ENCODE measurements at places on chromosomes 13 and 19.
A peak's percentile ranks its signal among the peaks of the same experiment; 100 is the strongest.

- DNase-seq: no peak
Observed at GRCh38 chr19:1828279-1829238, 16.5 kb upstream of the ATP8B3 start.

GRCh38 chr13:26895808-26896466 lies 135.4 kb upstream of the GPR12 start:
- DNase-seq: no peak

GRCh38 chr13:79338343-79338742 lies 67.7 kb downstream of the RBM26 start:
- no peak for DNase-seq

DNA sequence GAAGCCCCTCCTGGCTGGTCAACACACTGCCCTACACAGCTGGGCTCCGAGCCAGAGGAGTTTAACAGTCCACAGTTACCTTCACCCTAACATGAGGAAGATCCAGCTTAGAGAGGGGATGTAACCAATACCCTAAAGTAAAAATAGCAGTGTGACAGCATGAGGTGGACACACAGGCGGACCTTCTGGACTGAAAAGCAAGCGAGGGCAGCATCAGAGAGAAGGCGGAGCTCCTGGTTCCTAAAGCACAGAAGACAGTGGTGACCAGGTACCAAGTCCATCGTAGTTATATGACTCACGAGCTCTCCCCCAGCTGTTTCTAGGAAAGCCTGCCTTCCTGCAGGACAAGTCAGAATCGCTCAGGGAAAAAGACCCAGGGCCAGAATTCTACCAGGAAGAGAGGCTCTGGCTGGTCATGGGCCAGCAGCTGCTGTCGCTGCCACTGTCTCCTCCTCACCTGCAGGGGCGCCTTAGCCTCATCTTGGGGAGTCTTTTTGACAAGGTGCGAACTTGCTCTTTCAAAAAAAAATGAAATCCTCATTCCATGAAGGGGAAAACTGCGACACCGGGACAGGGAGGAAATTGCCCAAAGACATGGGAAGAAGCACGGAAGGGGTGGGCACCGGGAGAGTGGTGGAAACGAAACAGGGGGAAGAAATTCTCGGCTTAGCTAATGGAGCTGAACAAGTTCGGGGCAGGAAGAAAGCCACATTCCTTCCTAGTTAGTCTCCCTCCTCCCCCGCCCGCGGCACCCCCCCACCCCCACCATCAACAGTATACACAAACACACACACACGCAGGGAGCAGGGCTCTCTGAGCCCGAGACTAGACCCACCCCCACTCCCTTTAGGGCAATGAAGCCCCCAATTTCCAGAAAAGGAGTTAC lies 1.7 kb downstream of the ELL start:
- peak; percentile 67 for DNase-seq

- peak; percentile 48 for DNase-seq
Observed at GRCh38 chr13:105721016-105721415, 814.4 kb downstream of the EFNB2 start.

GRCh38 chr13:61252213-61252612 lies 163.4 kb downstream of the PCDH20 start:
- DNase-seq: no peak

- no peak for DNase-seq
Observed at GRCh38 chr13:26951581-26952177, 191.1 kb upstream of the GPR12 start.

GRCh38 chr13:98568918-98569317 lies 8.0 kb downstream of the STK24 start:
- DNase-seq: no peak

- no peak for DNase-seq
Observed at GRCh38 chr19:2250766-2251105, 1.6 kb downstream of the AMH start.

GRCh38 chr13:67713571-67713970 lies 483.4 kb upstream of the PCDH9 start:
- DNase-seq: no peak

DNA sequence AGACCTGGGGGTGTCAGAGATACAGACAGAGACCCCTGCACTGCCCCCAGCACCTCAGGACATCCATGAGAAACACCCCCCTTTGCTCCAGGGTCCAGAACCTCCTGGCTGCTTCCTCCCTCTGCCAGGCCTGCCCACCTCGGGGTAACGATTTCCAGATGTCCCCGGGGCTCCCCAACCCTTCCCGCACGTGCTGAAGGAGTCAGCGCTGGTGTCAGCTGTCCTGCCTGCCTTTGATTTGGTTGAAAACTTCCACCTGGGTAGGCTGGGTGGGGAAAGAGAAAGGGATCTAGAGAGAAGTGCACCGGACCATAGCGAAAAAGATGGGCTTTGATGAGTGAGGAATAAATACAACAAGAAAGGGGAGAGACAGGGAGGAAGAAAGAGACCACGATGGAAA lies 1.5 kb upstream of the CGB7 start:
- DNase-seq: no peak

- DNase-seq: no peak
Observed at GRCh38 chr13:41054919-41055619, 6.2 kb upstream of the WBP4 start.

DNA sequence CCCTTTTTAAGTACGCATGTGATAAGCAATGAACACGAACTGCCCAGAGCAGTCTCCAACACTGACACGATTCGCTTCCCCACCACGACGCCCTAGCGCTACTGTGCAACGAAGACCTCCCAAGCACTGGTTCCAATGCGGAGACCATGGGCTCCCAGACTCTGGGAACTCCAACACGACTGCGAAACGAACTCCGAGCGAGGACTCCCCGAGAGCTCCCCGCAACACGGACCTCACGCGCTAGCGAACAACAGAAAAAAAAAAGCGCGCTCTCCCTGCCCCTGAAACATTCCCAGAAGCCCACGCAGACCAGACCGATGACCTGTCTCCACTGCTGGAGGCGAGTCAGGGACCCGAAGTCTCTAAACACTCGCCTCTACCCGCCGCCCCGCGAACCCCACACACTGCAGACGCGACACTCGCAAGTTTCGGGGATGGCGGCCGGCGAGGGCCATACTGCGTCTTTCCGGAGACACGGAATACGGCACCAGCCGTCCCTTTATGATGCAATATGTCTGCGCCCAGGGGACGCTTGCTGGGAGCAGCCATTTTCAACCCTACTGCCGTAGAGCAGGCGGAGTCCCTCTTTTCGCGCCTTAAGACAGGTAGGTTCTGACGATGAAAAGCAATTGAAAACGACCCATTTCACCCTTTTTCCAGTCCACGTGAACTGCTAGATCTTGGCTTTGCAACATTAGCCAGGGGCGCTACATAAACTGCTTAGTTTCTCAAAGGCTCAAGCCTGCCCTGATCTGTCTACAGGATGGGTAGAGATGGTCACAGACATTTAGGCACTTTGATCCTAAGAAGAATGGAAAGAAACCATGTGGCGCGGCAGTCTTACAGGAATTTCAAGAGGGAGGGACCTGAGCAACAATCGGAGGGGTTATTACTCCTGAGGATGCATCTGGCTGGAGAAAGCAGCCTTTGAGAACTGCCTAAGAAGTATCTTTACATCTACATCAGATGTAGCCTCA lies at the start of gene ZNF577:
ZNF577 (minus strand) TSS at position 430 of the 977 bp plus-strand sequence. CDS start 7,569 bp downstream, outside the sequence.
- peak; percentile 93 for DNase-seq

DNA sequence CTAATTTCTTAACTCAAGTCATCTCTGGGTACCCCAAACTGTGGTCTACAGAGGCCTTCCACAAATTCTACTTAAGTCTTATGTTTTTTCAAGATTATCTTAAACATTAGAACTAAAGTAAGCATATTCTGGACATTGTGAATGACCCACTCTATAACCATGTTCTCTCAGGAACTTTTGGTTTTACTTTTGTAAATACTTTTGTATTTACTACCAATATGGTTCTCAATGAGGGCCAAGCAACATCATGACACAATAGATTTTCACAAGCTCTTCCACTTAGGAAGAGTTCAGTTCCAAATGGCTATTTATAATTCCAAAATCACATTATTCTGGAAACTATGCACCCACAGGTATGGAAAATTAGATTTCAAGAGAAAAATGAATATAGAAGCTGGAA lies 10.8 kb downstream of the DIAPH3 start:
- no peak for DNase-seq

GRCh38 chr13:96822895-96823294 lies 171.4 kb downstream of the OXGR1 start:
- no peak for DNase-seq

DNA sequence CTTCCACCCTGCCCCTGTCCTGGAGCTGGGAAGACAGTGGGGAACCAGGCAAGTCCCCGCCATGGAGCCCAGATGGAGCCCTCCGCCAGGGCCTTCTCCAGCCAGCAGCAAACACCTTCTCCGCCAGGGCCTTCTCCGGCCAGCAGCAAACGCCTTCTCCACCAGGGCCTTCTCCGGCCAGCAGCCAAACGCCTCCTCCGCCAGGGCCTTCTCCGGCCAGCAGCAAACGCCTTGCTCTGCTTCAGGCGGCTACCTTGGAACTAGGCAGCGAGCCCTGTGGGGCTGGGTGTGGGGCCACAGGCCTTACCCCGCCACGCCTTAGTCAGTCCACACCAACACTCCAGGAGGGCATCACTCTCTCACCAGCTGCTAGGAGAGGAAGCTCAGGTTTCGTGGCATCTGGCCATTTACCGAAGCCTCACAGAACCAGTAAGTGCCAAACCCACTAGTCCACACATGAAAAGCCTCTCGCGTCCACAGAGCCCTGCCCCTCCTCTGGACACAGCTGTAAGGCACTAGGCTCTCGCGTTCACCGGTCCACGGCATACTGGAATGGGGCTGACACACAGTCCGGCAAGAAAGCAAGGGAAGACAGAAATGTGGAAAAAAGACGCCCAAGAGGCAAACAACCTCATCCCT lies 41.0 kb downstream of the MLLT1 start:
- no peak for DNase-seq

DNA sequence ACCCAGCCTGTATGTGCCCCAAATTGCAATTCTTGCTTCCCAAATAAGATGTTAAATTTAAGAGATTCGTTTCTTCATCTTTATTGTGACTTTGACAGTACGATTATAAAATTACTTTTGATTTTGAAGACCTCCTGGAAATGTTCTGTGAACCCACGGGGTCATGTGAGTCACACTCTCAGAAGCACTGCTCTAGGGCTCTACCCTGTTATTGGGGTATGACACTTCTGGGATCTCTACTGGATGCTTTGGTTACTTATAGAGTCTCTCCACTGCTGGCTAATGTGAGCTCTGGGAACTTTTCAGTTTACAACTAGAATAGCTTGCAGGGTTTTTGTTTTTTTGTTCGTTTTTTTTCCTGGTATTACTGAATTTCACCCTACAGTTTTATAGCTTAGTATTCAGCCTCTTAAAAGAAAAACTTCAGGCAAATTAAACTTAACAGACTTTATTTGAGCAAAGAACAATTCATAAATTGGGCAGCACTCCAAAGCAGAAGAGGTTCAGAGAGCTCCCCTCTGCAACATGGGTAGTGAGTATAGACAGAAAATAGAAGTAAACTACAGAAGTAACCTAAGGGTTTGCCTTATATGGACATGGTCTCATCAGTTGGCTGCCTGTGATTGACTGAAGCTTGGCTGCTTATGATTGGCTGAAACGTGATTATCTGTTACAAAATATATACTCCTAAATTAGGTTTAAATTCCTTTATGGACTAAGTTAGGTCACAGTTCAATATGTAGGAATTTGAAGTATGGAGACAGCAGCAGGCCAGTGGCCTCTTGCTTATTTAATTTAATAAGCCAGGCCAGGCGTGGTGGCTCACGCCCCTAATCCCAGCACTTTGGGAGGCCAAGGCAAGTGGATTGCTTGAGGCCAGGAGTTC lies 28.5 kb upstream of the PSPC1 start:
- no peak for DNase-seq

- DNase-seq: no peak
Observed at GRCh38 chr19:10289167-10289835, 451 bp upstream of the ICAM5 start.

DNA sequence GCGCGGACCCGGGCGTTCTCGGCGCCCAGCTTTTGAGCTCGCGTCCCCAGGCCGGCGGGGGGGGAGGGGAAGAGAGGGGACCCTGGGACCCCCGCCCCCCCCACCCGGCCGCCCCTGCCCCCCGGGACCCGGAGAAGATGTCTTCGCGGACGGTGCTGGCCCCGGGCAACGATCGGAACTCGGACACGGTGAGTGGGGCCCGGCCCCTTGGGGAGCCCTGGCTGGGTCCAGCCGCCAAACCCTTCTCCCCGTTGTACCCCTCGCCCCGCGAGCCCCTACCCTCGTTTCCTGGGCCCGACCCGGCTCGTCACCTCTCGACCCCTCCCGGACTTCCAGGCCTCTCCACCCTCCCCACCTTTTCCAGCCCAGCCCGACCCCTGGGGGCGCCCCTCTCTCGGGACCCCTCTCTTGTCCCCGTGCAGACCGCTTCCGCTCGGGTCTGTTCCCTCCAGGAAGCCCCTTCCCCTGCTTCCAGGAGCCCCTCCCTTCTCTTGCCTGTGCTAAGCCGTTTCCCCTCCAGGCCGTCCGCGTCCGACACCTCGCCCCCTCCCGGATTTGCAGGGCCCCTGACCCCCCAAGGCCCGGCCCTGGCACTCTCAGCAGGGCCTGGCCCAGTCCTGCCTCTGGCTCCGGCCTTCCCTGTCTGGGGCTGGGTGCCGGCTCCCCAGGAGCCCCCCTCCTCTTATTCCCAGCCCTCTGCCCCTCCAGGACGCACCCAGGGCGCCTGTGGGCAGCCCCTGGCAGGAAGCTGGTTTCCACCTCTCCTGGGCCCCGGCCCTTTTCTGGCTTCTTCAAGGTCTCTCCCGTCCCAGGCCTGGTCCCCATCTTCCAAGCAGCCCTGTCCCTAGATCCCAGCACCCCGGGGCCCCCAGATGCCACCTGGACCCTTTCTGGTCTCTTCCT lies 632 bp downstream of the MARK4 start:
- no peak for DNase-seq

- DNase-seq: no peak
Observed at GRCh38 chr13:99293178-99293577, 14.0 kb downstream of the GPR183 start.

DNA sequence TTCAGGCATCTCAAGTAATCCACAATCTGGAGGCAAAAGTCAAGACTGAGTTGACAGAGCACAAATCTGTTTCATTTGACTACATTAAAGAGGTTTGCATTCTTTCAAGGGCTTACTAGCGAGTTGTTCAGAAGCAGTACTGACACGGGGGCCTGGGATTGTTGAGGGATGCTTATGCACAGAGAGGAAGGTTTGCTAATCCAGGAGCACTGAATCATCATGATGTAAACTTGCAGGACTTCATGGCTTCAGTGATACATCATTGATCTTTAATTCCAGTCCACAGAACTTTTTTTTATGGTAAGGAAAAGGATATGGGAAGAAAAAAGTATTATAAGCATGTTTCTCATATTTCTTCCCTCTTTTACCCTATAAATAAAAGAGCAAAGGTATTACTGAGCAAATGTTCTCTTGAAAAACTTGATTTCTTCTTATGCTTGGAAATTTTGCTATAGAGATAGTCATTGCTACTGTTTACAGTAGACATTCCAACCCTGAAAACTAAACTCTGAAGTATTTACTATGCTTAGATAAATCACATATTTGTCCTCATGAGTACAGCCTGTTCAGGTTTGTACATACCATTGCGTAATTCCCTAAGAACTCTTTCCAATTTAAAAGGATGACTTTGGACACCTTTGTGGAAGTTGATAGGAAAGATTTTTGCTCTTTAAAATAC lies 65.8 kb upstream of the KPNA3 start:
- peak; percentile 54 for DNase-seq

- DNase-seq: no peak
Observed at GRCh38 chr13:85725433-85725832, 73.8 kb downstream of the SLITRK6 start.

All from stromal cell of bone marrow (primary cell).